ENCODE measurements at places on chromosomes 4 and X.

- no peak for DNase-seq
Measured at GRCh38 chr4:124053872-124054538, 657.4 kb downstream of the SPRY1 start.

DNA sequence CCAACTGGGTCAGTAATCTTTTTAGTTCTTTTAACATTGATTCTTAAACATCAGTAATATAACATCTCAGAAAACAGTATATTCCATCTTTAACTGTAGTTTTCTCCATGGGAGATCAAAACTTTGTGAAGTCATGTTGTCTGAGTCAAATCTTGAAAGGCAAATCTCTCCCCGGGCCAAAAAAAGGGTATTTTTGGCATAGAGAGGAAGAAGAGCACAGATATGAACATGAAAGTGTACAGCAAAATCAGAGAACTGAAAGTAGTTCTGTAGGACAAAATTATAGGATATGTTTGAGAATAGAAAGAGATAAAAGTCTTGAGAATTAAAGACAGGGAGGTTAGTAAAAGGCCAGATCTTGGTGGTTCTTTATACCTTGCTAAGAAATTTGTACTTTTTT is 176.4 kb upstream of the GYPA start:
- no peak for DNase-seq

GRCh38 chr4:156476359-156476758 is 495.2 kb downstream of the PDGFC start:
- DNase-seq = no peak

GRCh38 chrX:1487401-1487800 is 34.7 kb upstream of the ASMTL start:
- no peak for DNase-seq

DNA sequence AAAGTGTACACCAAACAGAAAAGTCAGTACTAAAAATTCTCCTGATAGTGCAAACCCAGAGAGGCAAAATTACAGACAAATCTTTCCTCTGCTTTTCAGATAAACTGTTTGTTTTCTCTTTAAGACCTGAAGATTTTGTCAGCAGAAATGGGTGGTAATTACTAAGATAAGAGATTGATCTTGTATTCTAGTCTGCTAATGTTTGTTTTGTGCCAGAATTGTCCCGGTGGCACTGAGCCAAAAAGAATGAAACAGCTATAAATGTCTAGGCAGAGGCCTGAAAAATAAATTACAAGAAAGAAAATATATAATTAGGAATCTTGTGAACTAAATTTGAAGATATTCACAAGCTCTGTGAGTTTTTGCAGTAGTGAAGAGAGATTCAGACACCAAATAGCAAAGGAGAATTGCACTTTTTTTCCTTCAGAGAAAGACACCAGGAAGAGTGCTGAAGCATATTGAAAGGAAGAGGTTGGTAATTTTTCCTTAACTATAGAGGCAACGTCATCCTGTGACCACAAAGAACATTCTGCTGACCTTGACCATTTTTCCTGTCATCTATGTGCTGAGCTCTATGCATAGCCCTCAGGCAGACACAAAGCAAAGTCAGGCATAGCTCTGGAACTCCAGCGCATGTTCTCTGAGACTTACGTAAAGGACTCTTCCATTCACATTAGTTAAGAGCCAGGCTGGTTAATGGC is 314.5 kb upstream of the RASGEF1B start:
- peak; percentile 80 for DNase-seq

DNA sequence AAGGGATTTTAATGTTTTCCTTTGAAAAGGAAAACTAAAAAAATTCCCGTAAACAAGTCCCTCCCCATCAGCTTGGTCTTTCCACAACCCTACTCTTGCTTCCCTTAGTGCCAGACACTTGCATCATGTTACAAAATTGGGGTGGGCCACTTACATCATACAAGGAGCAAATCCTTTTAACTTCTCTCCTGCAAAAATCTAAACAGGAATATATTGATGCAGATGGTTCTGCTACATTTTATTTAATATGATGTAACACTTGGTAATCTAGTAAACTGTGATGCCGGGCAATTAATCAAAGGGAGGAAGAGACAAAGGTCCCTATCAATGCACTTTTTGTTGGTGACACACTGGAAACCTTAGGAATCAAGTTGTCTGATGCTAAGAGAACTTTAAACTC is 125.3 kb downstream of the UBE2K start:
- peak; percentile 8 for DNase-seq

DNA sequence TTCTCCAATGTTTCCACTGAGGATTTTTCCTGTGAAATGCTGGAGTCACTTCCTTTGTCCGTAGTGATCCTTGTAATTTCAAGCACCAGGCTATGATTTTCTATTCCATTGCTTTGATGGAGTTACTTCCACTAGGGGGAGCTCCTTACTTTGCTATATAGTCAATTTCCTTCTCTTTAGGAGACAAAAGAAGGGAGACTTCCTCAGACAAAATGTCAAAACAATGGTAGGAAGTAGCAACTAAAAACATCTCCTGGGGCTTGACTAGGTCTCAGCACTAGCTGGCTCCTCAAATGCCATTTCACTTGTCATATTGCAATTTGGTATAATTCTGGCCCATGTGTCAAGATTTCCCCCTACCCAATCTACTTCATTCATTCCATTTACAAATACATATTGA is 24.1 kb downstream of the ZCCHC12 start:
- peak; percentile 80 for DNase-seq

- DNase-seq = no peak
Measured at GRCh38 chrX:12867685-12868084, 813 bp downstream of the TLR7 start.

DNA sequence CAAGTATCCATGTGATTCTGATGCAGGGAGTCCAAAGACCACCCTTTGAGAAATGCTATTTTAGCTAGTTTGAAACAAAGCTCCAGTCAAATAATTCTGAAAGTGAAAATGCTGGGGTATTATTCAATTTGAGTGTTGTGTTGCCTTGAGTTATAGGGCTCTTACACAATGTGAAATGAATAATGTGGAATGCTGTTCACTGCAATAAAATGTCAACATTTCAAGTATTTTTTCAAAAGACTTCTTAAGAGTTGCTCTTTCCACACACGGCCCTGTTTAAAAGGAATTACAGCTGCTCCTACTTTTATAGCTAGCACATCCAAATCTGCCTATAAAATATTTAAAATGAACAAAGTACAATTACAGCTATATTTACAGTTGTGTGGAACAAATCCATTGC is 27.5 kb upstream of the PLS3 start:
- no peak for DNase-seq

- DNase-seq = peak; percentile 19
Measured at GRCh38 chrX:41116948-41117347, 31.7 kb downstream of the USP9X start.

DNA sequence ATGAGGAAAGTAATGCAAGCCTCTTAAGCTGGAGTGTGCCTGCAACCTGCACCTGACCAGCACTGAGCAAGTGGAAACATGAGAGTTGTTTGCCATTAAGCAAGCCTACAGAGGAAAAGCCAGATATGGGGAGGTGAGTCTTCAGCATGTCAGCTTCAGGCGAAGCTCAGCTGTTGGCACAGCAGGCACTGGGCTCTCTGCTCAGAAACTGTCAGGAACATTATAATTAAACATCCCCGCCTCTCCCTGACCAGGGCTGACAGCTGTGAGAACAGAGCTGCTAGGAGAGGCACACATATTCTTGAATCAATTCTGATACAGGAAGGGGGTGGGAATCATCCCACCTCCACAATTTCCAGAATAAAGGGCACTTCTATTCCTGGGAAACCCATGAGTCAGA is 19.0 kb upstream of the DCX start:
- peak; percentile 96 for DNase-seq
